Colonic mucosa (tissue), 4 donors: ENCODE measurements at places on chromosomes 11 and 22.

DNA sequence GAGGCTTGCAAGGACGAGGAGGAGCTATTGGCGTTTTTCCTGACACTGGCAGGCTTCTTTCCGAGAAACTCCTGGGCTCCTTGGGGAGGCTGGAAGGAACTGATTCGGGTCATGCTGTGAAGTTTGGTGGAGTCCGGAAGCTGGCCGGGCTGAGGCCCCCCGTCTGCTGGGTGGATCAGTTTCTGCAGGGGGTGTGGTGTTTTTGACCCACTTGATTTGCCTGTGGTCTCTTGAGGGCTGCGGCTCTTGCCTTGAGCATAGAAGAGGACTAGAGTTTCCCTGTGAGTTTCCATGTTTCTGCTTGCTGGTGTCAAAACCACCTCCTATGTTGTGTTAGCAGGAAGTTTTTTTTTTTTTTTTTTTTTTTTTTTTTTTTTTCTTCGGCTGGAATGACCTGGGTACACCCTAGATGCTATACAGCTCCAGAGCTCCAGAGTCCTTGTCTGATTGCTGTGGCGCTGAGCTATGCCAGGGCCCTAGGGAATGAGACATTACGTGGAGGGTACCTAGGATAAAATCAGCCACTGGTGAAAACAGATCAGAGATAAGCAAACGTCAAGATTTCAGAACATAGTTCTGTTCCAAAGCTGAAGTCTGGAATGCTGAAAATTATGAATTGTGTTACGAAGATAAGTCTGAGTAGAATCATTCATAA is 728 bp downstream of the TBC1D22A start:
- peaks cover 8% of the 10 kb centered on the region for H3K4me1 ChIP-seq
- H3K27ac ChIP-seq: peak overlapping the region; percentile 93
- DNase-seq: no peak
- no peaks in the 10 kb centered on the region for H3K36me3 ChIP-seq

DNA sequence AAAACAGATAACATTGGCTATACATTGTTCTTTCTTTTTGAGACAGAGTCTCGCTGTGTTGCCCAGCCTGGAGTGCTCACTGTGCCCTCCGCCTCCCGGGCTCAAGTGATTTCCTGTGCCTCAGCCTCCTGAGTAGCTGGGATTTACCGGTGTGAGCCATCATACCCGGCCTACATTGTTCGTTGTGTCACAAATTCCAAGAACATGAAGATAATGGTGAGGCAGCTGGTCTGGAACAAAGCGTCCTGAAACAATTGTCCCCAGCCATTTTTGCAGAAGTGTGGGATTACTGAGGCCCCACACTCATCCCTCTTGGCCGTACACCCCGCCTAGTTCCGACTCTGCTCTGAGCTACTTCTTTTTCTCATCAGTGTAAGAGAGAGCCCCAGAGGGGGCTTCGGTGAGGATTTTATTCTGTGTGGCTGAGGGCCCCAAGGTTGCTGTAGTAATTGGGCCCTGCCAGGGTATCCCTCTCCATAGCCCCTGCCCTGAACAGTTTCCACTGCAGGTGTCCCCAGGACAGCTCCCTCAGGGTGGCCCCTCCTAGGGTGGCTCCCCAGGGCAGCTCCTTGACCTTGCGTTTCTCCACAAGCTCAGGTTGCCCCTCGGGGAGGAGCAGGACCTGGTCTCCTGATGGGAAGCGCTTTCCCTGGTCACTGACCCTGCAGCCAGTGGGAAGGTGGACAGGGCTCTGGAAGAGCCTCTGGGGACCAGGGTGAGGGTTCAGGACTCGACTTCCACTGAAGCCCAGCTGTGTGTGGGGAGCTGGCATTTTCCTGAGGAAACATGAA is 13.1 kb upstream of the ARSA start:
- no peaks in the 10 kb centered on the region for H3K36me3 ChIP-seq
- H3K4me3 ChIP-seq: no peak overlapping the region
- H3K27ac ChIP-seq: no peak overlapping the region
- no peak for DNase-seq

DNA sequence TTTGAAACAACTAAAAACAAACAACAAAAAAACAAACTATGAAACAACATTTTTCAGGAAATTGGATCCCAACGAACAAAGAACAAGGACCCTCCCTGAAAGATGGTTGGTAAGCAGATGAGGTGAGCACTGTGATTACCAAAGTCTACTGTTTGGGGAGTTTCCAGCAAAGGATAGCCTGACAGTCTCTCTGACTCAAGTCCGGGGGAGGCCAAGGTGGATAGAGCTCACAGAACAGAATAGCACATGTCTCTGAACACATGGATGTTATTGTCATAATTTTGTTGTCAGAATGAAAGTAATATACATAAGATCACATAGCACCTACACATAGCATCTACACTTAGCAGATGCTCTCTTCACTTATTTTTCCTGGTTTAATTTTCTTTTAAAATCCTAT is 501.3 kb upstream of the TENM4 start:
- no peak overlapping the region for H3K4me3 ChIP-seq
- no peaks in the 10 kb centered on the region for H3K36me3 ChIP-seq
- no peak overlapping the region for H3K27ac ChIP-seq
- H3K4me1 ChIP-seq: no peaks in the 10 kb centered on the region
- H3K27me3 ChIP-seq: no peaks in the 10 kb centered on the region
- no peak for DNase-seq

DNA sequence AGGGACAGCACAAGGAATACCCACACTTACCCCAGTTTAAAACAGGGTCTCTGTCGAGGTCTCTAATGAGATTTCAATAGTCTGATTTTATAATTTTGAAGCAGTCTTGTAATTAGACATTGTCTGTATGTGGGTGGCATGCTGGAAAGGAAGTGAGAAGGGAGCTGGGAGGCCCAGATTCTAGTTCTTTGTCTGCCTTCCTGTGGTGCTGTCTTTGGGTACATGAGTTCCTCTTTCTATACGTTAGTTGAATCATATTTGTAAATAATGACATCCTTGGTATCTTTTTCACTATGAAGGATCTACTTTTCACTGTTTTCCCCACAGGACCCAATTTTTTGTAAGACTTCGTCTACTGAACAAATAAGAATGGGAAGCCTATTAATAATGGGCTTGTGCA is 42.0 kb upstream of the TENM4 start:
- H3K27ac ChIP-seq: no peak overlapping the region
- no peak overlapping the region for H3K4me3 ChIP-seq
- no peaks in the 10 kb centered on the region for H3K27me3 ChIP-seq
- H3K36me3 ChIP-seq: no peaks in the 10 kb centered on the region

- DNase-seq: no peak
- no peaks in the 10 kb centered on the region for H3K36me3 ChIP-seq
- H3K4me1 ChIP-seq: no peaks in the 10 kb centered on the region
- no peak overlapping the region for H3K4me3 ChIP-seq
- no peaks in the 10 kb centered on the region for H3K27me3 ChIP-seq
These were observed 773.0 kb upstream of the LUZP2 start for GRCh38 chr11:23723861-23724260.

GRCh38 chr11:2912498-2912897 is 16.7 kb downstream of the PHLDA2 start:
- no peaks in the 10 kb centered on the region for H3K27me3 ChIP-seq
- peak; percentile 96 for DNase-seq
- no peak overlapping the region for H3K4me3 ChIP-seq
- no peaks in the 10 kb centered on the region for H3K36me3 ChIP-seq
- peaks cover 27% of the 10 kb centered on the region for H3K4me1 ChIP-seq

DNA sequence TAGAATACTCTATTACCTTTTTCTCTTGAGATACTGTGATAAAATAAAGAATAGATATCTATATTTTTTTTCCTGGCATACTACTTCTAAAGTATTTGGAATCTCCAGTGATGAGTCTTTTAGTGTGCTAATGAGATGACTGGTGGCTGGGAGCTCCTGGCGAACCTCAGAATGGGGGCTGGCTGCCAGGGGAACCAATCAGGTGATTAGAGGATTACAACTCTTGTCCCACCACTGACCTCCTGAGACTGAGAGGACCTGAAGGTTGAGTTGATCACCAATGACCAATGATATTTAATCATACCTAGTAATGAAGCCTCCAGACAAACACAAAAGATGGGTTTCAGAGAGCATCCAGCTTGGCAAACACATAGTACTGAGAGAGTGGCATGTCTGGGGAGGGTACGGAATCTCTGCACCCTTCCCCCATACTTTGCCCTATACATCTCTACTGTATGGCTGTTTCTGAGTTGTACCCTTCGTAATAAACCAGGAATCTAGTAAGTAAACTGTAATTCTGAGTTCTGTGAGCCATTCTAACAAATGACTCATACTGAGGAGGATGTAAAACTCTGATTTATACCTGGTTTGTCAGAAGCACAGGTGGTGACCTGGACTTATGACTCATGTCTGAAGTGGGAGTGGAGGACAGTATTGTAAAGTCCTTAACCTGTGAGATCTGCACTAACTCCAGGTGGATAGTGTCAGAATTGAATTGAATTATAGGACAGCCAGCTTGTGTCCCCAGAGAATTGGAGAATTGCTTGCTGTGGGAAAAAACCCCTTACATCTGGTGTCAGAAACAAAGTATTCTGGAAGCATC is 325.3 kb upstream of the LRRC4C start:
- no peak overlapping the region for H3K4me3 ChIP-seq
- peak; percentile 53 for DNase-seq
- peak overlapping the region; percentile 46 for H3K27ac ChIP-seq
- H3K36me3 ChIP-seq: no peaks in the 10 kb centered on the region
